ENCODE measurements at places on chromosomes 11 and 22.

- no peak for DNase-seq
Measured at GRCh38 chr11:118132385-118133151, 20.1 kb downstream of the SCN4B start.

- no peak for DNase-seq
Measured at GRCh38 chr11:70490208-70490607, 91.9 kb downstream of the CTTN start.

GRCh38 chr11:117724104-117724503 lies 72.9 kb downstream of the DSCAML1 start:
- no peak for DNase-seq

DNA sequence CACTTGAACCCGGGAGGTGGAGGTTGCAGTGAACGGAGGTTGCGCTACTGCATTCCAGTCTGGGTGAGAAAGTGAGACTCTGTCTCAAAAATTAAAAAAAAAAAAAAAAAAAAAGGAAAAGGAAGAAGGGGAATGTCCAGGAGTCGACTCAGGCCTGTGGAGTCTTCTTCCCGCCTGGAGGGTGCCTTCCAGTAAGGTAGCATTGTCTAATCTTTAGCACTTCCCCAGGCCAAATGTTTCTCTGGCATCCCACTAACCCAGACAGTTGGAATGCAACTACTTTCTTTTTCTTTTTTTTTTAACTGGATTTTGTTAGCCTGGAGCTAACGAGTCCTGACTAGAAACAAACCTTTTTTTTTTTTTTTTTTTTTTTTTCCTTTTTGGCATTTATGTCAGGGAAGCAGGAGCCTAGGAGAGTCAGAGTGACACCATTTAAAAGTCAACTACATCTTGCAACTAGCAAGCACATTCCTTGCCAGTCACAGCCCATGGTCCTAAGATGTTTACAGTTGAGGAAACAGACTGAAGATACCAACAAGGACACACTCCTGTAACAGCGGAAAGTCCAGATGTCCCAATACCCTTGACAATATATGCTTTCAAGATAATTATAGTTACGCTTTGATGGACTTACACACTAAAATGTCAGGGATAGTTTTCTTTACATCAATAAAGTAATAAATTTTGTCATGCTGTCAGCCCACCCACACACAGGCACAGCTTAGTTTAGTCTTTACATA lies 10.6 kb downstream of the PLET1 start:
- no peak for DNase-seq

GRCh38 chr11:90326647-90327046 lies 103.8 kb upstream of the CHORDC1 start:
- no peak for DNase-seq

- DNase-seq, result no peak
Measured at GRCh38 chr11:75500742-75501141, 25.0 kb downstream of the GDPD5 start.

Data from HuH-7.5 (cell line).